ENCODE measurements at places on chromosomes 3 and 15.

DNA sequence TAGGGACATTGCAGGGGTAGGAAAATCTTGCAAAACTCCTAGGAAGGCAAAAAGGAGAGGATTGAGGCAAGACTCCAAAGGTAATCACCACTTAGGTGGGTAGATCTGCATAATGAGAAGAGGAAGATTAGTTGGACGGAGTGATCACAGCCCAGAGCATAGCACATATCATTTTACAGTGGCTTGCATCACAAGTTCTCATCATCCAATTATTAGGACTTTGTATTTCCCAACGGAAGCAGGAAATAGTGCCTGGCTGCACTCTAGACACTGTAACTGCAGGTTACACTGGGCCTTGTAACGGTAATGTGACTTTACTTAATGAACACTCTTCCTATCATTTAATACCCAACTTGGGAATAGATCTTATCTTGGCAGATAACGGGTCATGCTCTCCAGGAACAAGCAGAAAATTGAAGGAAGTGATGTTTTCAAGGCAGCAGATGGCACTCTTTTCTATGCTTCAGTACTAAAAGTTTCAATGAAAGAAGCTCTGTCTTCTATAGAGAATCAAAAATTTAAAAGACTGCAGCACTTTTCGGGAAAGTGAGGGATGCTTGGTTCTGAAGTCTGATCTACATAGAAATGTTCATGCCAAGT is 101.9 kb upstream of the KCNMB2 start:
- no peak for DNase-seq

GRCh38 chr3:5023777-5024346 is 44.6 kb downstream of the BHLHE40 start:
- no peak for DNase-seq

DNA sequence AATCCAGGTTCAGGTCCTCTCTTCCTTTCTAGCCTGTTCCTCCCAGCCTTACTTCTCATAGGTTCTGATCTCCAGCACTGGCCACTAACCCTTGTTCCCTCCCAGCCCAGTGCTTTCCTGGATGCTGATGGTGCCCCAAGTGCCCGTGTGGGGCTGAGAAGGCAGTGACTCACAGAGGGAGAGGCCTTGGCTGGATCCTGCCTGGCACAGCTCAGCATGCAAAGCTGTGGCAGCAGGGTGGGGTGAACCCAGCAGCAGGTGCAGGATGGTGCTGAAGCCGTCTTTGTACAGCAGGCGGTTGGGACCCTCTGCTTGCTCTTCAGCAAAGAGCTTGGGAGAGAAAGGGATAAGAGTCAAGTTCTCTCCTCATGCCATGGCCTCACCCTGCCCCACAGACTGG is 7.6 kb downstream of the LPCAT4 start:
- no peak for DNase-seq

GRCh38 chr15:89441295-89441812 is 55.0 kb downstream of the RHCG start:
- DNase-seq = no peak

- DNase-seq = no peak
Observed at GRCh38 chr15:74825866-74826265, 561 bp upstream of the CPLX3 start.

DNA sequence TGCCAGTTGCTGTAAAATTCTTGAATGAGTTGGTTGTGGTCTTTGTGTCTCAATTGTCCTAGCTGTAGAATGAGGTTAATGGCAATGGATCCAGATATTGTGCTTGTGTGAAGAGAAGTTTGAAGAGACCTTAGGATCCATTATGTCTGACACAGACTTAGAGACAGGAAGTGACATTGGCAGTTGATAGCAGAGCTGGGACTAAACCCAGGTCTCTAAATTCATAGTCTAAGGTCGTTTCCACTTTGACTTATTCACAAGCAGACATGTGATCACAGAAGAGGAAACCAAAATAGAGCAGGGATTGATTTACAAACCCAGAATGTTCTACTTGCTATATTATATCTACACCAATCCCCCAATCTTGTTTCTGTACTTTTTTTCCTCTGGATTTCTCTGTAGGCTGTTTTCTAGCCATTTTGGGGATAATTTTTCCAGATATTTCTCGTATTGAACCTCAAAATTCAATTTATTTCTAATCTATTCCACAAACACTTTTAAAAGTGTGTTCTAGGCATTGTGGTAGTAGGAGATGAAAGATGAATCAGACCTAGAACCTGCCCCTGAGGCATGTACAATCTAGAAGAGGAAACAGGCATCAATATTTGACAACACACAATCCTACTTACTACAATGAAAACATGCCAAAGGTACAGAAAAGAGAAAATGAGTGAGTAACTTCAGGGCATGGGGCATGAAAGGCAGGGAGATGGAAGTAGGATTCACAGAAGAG is 123.3 kb downstream of the NFKBIZ start:
- no peak for DNase-seq

- DNase-seq = no peak
Observed at GRCh38 chr15:52098323-52098722, 14.3 kb downstream of the BCL2L10 start.

GRCh38 chr3:129119365-129120100 is 2.1 kb downstream of the RAB43 start:
- DNase-seq = no peak

DNA sequence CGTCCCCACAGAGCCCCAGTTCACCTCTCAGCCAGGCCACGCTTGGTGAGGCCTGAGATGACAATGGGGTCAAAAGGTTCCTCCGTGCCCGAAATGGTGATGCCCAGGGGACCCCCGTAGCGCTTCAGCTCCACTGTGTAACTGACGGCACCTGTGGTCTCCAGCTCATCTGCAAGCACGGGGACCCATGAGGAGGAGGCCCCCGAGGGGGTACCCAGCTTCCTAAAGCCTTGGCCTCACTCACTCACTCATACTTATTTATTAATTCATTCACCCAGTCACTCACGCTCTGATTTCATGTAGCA is 30.4 kb downstream of the GRIP2 start:
- DNase-seq = no peak

DNA sequence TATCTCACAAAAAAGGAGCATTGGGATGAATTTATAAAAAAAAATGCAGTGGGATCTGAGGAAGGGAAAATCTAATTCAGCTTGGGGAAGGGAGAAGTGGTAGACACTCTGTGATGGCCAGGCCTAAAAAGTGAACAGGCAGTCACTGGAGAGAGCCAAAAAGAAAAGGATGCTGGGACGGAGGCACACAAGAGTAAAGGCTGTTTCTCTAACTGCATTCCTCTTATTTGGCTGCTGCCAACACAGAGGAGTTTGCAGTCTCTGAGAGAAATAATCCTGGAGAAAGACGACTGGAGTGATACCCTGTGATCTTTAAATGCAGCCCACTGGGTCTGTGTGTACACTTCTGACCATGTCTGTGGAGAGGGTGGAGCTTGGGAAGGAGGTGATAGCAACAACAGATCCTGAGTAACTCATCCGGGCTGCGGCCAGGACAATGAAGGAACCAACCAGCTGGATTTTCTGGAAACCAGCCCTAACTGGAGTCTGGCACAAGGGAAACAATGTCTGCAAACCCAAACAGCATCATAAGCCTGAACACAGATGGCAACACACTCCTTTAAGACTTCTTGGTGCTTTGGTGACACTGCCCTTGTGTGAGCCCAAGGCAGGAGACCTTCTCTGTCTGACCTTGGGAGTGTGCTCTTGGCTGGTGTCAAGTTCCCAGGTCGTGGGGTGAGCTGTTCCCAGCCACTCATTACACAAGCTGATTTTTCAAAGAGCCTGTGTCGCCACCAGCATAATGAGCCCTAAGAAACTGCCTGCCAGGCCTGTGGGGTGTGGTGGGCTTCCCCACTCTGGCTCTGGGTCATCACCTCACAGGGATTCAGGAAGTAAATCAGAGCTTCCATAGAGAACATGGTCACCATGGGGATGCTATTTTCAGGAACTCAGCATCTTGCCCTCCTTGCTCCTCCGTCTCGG is 8.0 kb downstream of the FYCO1 start:
- DNase-seq = no peak

GRCh38 chr3:124741027-124741426 is 10.8 kb downstream of the UMPS start:
- no peak for DNase-seq

- no peak for DNase-seq
Observed at GRCh38 chr3:100796556-100796955, 87.3 kb downstream of the TFG start.

DNA sequence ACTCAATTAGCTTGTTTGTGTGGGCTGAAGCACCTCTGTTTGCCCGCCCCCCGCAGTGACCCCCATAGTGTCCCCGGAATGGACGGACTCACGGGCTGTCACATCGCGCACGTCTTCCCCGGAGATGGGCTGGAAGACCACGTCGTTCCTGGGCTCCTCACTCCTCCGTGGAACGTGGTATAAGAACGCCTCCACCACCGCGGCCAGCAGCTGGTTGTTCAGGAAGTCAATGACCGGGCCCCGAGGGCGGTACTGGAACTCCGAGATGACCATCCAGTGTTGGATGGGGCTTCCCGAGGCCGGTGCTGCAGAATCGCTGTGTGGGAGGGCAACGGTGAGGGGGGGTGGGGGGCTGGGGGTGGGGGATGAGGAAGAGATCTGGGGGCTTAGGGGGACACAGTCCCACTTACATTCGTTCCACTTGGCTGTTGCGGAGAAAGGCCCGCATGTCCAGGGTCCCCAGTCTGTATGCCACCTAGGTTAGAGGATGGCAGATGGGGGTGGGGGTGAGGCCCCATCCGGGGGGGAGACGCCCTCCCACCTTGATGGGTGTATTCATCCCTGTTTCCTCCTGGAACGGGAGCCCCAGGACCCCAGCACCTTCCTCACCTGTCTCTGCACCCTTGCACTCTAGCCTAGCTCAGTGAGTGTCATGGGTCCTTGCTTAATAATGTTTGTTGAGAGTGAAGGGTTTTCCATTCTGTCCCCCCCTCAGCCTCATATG is 30.2 kb downstream of the MUC20 start:
- DNase-seq = no peak

DNA sequence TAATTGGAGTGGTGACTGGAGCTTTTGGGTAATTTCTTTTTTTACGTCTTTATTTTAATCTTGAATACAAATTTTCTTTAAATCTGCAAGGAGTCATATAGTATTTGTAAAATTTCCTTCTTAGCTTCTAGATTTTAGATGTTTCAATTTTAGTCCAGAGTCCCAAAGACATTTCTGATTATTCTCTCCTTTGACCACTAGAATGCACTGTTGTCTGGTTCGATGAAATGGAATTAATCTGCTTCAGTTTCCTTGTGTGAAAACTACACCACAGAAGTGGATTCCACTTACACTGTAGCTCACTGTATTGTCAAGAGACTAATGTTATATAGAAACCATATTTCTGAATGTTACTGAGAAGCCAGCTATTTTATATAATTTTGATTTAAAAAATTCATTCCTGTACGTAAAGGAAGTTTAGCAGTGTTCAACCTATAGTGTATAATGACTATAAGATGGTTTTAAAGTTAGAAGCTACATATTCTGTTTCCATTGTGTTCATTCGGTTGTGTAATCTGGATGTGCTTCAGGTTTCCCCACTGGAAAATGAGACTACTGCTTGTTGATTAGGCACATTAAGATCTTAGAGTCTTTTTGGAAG is 6.1 kb downstream of the GRAMD1C start:
- DNase-seq = no peak

- DNase-seq = no peak
Observed at GRCh38 chr15:31306426-31307269, 20.0 kb upstream of the KLF13 start.

DNA sequence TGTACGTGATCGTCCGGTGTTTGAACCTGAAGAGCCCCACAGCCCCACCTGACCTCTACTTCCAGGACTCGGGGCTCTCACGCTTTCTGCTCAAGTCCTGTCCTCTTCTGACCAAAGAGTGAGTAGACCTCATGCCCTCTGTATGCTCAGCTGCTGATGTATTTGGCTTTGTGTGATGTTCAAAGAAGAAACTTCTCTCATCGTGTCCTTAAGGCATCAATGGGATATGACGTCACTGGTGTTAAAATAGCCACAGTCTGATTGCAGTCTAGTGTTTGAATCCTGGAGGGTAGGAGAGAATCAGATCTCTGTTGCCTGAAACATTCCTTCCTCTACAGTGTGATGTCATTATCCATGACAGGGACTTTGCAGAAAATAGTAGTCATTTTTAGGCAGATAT is 28.1 kb downstream of the ABHD2 start:
- no peak for DNase-seq

GRCh38 chr3:33980252-33980651 is 181.8 kb downstream of the PDCD6IP start:
- DNase-seq = no peak

DNA sequence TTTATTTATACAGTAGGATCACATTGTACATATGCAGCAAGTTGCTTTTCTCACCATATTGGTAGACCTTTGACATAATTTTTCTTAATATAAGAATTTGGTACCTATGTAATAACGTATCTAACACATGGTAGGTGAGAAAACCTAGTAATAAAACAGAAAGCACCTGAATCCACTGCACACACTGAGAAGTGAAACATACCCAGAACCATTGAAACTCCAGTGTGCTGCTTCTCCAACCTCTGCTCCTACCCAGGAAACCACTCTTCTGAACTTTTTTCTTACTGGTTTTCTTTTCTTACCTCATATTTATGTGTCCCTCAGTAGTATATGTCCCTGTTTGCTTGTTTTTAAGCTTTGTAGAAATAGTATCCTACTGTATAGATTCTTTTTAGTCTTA is 293.0 kb downstream of the UBE2E2 start:
- DNase-seq = no peak

DNA sequence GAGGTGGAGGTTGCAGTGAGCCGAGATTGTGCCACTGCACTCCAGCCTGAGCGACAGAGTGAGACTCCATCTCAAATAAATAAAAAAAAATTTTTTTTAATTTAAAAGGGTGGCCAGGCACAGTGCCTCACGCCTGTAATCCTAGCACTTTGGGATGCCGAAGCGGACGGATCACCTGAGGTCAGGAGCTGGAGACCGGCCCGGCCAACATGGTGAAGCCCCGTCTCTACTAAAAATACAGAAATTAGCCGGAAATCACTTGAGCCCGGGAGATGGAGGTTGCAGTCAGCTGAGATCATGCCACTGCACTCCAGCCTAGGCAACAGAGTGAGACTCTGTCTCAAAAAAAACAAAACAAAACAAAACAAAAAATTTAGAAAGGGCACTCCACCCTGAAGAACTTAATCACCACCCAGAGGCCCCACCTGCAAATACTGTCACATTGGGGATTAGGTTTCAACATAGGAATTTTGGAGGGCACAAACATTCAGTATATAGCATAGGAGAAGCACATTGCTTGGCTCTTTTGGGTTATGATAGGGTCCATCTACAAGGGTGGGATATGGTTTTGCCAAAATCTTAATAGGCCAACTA is 7.1 kb upstream of the YEATS2 start:
- DNase-seq = no peak

DNA sequence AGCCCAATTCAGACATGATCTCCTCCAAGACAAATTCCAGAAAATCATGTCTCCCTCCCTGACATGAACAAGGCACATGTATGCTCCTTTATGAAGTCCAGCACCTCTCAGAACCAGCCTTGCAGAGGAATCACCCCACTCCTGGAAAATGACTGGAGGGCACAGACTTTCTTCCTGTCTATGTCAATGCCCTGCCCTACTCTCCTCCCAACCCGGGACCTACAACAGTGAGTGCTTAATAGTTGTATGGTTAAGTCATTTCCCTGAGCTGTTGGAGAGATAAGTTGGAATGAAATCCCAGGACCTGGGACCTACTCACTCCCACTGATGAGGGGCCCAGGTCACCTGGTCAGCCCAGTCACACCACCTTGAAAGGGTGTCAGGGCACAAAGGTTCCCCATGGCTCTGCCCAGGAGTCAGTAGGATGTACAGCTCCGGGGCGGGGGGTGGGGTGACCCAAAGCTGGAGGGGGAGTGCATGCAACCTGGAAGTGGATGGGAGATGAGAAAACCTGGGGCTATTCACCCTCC is 80.1 kb upstream of the HERC1 start:
- DNase-seq = no peak
